ENCODE measurements at places on chromosomes 2 and 18.

DNA sequence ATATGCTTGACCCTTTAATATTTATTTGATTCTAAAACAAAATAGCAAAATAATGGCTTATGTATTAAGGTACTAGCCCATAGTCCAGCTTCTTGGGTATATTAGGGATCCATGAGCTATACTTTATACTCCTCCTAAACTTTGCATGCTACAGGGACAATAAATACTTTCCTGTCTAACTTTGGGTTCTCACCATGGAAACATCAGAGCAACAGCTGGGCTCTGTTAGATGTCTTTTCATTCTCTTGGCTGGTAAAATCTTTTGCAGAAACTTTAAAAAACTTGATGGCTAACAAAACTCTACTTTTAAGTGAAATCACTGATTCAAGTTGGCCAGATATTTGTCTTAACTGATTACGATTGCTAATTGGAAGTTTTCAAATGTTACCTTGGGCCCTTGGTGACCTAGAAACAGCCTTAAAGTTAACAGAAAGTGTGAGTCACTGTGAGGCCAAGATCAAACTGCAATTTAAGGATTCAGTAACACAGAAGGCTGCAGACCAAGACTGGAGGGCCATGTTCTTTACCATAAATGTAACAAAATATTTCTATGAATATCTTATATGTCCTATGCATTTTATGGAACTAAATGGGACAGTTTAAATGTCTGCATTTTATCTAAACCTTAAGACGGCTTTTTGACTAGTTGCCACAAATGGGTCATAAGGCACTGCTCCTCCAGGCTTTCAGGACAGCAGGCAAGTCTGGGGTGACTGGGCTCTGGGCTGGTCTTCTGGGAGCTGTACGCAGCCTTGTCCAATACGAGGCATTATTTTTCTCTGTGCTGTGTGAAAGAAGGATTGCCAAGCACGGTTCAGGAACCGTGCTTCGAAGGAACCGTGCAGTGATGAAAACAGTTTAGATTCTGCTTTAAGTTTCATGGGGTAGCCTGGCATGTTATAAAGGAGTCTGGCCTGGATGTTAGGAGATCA is 188.5 kb downstream of the TPGS2 start:
- no peak for DNase-seq

DNA sequence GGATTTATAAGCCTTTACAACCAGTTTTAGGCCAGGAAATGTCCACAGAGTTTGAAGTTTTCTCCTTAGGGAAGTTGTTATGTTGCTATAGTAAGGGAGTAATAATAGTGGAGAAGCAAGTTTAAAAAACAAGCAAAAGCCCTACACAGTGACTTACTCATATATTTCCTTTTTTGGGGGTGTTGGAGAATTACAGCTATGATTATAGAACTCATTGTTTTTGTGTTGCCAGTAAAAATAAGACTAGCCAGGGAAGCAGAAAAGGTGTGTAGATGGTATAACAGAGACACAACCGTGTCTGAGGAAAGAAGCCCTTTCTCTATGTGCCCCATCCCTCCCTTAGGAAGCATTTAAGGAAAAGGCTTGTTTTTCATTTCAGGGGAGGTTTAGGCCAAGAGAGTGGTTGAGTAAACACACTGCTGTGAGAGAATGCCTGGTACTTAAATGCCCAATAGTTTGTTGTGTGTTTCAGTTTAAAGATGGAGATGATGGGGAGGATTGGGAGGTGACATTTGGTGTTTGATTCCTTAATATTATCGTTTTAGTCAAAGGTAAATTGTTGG is 2.3 kb downstream of the VAPA start:
- no peak for DNase-seq

DNA sequence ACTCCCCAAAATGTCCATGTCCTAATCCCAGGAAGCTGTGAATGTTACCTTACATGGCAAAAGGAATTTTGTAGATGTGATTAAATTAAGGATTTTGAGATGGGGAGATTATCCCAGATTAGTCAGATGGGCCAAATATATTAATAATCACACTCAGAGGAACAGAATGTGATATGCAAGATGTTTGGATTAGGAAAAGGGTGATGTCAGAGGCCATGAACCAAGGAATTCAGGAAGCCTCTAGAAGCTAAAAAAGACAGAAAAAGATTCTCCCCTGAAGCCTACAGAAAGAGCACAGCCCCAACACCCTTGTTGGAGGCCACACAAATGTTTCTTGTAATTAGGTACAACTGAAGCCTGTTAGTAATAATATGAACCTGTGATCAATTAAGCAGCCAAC is 13.1 kb downstream of the TMEM131 start:
- no peak for DNase-seq

DNA sequence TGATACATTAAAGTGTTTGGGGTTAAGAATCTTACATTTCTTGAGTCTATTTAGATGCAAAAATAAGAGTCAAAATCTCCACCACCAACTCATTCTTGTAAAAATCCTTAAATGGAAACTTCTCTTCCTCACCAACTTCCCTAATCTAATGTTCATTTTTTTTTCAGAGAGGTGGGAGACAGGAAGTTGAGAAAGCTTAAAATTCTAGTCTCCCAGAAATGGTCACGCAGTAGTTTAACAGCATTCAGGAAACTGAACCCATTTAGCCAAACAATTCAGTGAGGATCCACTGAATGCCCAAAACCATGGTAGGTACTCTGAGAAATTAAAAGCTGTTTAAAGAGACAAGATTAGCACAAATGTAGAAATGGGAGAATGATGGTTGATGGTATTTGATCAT is 69.0 kb downstream of the TXNL1 start:
- DNase-seq = no peak

Data from stimulated activated naive CD4-positive, alpha-beta T cell treated with Interleukin-2 at 50 U/mL for 16 hours (primary cell).